ENCODE measurements at places on chromosomes 6 and 20.

DNA sequence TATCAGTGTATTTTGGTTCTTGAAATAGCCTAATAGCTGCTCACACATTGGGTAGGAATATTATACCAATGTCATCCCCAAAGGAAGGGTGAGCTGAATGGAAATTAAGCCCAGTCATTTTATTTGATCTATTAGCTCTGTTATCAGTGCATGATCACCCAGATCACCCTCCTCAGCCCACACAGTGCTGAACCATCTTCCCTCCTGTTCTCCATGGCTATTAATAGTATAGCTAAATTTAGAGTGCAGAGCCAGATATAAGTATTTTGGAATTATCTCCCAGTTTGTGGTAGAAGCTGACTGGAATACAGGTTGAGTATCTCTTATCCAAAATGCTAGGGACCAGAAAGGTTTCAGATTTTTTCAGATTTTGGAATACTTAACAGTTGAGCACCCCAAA, 45.4 kb downstream of the KCTD20 start:
- no peak for DNase-seq

DNA sequence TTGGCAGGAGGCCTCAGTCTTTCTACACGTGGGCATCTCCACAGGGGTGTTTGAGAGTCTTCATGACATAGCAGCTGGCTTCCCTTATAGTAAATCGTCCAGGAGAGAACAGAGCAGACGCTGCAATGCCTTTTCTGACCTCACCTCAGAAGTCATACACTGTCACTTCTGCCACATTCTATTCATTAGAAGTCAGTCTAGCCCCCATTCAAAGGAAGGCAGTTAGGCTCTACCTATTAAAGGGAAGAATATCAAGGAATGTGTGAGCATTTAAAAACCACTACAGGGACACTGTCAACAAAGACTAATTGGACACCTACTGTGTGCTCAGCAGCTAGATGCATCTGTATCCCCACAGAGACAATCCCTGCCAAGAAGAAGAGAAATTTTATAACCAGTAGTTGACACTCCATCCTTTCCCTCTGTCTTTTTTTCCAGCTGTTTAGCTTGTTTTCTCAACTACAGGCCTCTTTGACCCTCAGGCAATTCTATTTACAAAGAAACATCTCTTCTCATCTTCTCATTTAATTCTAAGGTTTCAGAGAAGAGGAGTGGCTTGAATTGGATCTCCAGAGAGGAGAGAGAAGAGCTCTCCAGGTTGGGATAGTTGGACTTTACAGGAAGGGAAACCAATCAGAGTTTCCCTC, 18.6 kb downstream of the ARMC12 start:
- DNase-seq = no peak

DNA sequence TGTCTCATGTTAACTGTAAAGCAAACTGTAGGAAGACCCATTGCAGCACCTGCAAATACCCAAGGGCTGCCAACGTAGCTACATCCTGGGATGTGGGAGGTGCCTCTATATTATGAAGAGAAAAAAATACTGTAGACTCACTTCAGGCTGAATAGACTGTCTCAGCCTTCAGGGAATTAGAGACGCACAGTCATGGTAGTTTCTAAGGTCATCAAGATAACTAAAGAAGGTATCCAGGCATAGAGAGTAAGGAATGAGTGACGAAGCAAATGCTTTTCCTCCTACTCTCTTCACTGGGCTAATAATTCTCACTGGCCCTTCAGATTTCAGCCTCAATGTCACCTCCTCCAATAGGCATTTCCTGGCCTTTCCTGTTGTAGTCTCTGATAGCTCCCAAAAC, 121.6 kb upstream of the ECI2 start:
- DNase-seq = no peak

GRCh38 chr6:28922821-28923317, 916 bp downstream of the TRIM27 start:
- DNase-seq = no peak

- no peak for DNase-seq
Measured at GRCh38 chr6:111243095-111243494, 155.8 kb downstream of the SLC16A10 start.

DNA sequence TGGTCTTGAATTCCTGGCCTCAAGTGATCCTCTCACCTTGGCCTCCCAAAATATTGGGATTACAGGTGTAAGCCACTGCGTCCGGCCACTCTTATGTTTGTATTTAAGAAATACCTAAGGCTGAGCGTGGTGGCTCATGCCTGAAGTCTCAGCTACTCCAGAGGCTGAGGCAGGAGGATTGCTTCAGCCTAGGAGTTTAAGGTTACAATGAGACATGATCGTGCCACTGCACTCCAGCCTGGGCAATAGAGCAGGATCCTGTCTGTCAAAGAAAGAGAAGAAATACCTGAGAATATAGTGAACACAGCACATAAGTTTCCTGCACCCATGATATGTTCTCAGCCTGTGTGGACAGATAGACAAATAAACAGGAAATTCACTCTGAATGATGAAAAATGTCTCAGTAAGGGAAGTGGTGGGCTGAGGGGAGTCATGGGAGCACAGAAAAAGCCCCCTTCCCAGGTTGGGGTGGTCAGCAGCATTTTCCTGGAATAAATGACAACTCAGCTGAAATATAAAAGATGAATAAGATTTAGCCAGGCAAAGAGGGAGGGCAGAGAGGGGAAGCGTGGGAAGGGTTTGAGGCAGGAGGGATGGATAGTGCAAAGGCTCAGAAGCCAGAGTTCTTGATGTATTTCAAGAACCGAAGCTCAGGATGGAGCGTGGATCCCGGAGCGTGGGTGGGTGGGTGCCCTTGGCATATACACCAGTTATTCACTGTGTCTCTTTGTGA, 13.8 kb upstream of the MMP9 start:
- no peak for DNase-seq

DNA sequence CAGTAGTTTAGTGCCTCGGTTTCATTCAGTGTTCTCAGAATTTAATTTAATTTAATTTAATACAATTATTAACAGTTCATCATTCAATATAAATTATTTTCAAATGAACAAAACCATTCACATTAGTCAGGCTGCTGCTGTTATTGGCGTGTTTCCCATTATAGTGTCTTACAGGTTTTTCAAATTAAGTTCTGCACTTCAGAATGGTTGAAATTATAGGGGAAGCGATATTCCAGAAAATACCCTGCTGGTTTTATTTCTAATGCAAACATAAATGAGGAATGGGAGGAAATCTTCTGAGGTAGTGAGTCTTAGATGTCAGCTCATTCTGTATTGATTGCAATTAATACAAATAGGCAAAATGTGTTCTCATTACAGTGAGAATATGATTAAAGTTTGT, 37.6 kb downstream of the OPN5 start:
- no peak for DNase-seq

- DNase-seq = no peak
Measured at GRCh38 chr6:154682633-154683125, 50.5 kb upstream of the SCAF8 start.

DNA sequence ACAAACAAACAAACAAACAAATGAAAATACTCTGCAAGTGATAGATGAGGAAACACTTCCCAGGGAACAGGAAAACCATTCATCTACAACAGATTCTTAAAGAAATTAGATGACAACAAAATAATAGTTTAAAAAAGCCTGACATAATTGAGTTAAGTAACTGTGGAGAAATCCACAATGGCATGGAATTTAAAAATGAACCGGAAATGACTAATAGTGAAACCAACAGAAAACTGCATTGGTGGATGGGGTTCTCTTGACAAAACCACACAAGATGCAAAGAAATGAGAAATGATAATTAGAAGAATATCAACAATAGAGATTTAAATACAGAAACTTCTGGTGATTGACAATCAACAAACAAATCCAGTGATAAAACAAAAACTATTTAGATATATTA, 785.6 kb downstream of the QKI start:
- no peak for DNase-seq

- no peak for DNase-seq
Measured at GRCh38 chr20:20085812-20086211, 33.5 kb downstream of the CFAP61 start.

- DNase-seq = no peak
Measured at GRCh38 chr6:136767570-136768309, 24.5 kb downstream of the MAP3K5 start.

DNA sequence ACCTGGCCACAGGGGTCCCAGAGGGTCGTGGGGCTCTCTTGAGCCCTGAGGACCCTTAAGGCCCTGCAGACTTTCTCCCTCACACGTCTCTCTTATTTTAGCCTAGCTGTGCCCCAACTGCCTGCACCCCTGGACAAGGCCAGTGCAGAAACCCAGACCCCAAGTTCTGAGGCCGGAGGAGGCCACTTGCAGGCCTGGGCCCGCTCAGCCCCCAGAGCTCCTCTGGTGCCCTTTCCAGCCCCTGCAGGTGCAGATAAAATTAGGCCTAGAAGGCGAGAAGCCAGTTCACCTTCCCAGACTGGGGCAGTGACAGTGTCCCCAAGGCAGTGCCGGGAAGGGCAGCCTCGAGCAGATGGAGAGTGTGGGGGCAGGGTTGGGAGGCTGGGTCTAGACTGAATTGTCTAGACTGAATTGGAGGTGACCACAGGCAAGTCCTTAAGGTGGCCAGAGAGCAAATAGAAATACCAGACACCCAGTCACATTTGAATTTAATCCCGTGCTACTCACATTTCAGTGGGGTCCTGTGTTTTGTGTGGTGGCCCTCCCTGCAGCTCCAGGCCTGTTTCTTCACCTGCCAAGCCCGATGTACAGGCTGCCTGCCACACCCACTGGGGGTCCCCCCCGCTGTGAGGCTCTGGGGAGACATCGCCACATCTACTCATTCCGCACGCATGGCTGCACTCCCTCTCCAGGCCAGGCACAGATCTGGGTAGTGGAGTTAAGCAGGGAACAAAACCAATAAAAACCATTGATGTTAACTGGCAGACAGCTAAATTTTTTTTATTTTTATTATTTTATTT, 8.6 kb upstream of the IP6K3 start:
- DNase-seq = no peak

DNA sequence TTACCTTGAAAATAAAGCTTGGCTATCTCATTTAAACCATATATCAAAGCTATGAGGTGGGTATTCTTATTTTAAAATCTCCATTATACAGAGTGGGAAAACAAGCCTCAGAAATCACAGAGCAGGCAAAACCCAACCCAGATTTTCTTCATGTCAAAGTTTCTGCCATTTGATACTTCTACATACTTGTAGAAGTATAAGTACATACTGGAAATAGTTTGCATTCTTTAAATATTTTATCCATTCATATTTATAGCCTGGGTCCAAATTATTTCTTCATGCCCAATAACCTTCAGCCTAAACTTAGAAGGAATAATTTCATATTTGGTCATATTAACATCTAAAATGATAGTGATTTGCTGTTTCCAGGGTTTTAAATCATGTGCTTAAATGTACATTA, 61.8 kb downstream of the MLIP start:
- DNase-seq = no peak

DNA sequence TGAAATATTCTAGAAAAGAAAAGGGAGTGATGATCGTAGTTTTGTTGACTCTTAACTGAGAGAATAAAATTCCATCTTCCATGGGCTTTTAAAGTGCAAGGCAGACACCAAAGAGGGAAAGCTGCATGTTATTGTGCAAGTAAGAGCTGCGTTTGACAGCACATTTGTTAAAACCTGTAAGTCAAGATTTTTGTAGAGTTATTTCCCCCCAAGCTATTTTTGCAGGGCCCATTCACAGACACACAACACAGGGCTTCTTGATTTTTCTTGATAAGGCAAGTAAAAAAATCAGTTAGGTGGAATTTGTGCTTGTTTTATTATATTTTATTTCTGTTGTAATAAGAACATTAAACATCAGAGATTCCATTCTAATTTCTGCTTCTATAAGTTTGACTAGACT, 13.8 kb downstream of the CFAP206 start:
- peak; percentile 13 for DNase-seq

DNA sequence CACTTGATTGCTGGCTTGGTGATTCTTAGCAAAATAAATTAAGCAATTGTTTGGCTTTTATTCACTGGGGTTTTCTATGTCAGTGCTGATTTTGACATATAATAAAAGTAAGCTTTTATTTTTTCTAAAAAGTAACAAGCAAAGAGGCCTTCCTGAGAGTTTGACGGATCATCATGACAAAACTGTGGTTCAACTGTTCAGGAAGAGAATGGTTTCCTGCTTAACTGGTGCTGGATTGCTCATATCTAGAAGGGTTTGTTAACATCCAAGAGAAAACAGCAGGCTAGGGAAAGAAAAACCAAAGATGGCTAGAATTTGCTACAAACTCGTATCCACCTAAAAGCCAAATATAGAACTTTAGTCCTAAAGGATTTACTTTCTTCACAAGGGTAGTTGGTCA, 21.2 kb downstream of the SERPINB1 start:
- DNase-seq = no peak

DNA sequence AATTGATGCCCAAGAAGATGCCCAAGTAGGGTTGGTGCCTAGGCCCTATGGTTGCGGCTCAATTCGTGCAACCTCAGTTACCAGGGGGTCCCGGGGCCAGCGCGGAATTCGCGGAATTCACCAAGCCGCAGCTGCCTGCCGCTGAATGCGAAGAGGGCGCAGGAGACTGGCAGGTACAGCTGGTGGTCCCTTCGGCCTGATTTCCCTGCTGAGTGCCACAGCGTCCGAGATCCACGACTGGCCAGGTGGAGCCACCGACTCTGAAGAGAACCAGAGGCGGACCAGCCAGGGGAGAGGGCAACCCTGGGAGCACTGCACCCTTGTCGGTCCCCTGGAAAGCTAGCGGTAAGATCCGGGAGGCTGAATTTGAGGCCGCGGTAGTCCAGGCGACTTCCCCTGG, 6.8 kb upstream of the TFAP2D start:
- no peak for DNase-seq

- no peak for DNase-seq
Measured at GRCh38 chr20:52127309-52127708, 64.3 kb downstream of the ZFP64 start.

- DNase-seq = no peak
Measured at GRCh38 chr6:6901205-6901719, 206.5 kb upstream of the RREB1 start.

GRCh38 chr20:297925-298775, 780 bp downstream of the ZCCHC3 start:
- DNase-seq = peak; percentile 54

DNA sequence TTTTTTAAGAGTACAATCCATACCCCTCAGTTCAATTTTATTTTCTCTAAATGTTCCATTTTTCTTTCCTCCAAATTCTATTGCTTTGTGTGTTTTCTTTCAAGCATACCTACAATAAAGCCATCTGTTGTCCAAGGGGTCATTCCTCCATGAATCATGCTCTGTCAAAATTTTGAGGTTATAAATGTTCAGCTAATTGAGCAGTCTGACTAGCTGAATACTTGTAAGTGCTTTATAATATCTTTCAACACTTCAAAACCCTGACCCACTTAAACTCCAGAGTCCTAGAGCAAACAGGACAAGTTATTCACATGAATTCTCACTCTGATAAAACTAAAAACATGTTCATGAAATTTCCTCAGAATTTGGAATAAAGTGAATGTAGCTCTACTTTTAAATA, 33.4 kb upstream of the EYA4 start:
- DNase-seq = no peak

DNA sequence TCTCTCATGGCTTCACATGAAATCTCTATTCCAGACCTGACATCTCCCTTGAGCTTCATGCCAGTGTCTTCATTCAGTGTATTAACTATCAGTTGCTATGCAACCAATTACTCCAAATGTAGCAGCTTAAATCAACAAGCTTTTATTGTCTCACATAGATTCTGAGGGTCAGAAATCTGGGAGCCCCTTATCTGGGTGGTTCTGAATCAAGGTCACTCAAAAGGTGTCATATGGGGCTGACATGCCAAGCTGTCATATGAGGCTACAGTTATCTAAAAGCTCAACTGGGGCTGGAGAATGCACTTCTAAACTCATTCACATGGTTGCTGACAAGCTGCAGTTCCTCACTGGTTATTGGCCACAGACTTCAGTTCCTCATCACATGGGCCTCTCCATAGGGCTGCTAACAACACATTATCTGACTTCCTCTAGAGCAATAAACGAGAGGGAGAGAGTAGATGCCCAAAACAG, 7.3 kb upstream of the CGA start:
- DNase-seq = no peak
